ENCODE measurements at places on chromosomes 12 and 14.

GRCh38 chr14:102192840-102193502, 53.3 kb downstream of the WDR20 start:
- no peak for DNase-seq

- DNase-seq, result no peak
These were observed 189.0 kb downstream of the NTF3 start for GRCh38 chr12:5620896-5621295.

- DNase-seq, result no peak
These were observed 232.2 kb downstream of the PCNX1 start for GRCh38 chr14:71139294-71139946.

DNA sequence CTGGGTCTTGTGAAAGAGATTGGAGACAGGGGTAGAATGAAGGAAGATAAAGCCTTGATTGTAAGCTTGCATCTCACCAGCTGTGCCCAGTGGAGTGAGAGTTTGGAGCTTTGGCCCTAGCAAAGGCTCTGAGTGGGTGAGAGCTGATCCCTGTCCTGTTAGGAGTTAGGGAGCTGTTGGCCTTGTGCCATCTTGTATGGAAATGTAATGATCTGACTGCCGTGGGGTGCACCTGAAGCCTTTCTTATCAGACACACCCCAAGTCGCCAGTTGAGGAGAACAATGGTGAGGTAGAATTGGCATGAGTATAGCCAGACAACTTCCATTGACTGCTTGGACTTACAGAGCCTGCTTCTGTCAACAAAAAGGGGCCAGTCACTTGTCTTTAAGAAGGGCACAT, 130.1 kb downstream of the PRKCH start:
- DNase-seq, result no peak

DNA sequence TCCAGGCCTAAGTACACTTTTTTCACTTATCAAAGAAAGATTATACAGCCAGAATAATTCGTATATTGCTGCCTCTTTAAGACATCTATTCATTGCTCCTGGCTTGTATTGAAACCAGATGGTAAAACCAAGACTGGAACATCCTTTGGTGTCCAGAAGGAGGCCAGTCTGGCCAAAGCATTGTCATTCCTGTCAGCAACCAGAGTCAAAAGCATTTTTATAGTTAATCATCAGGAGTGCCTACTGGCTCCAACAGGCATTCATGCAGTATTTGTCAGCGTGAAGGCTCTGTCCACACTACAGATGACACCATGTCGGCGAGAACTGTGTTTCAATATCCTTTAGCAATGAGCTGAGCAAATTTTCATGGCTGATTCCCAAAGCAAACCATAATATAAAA, 118.0 kb upstream of the G2E3 start:
- DNase-seq, result no peak

GRCh38 chr14:93709249-93709648, 79.0 kb downstream of the PRIMA1 start:
- no peak for DNase-seq

- peak; percentile 71 for DNase-seq
These were observed 34.3 kb upstream of the TC2N start for GRCh38 chr14:91901449-91902226.

GRCh38 chr12:91948504-91948903, 197.1 kb downstream of the BTG1 start:
- DNase-seq, result no peak

- peak; percentile 37 for DNase-seq
These were observed 408.0 kb downstream of the ZFP36L1 start for GRCh38 chr14:68384881-68385280.

DNA sequence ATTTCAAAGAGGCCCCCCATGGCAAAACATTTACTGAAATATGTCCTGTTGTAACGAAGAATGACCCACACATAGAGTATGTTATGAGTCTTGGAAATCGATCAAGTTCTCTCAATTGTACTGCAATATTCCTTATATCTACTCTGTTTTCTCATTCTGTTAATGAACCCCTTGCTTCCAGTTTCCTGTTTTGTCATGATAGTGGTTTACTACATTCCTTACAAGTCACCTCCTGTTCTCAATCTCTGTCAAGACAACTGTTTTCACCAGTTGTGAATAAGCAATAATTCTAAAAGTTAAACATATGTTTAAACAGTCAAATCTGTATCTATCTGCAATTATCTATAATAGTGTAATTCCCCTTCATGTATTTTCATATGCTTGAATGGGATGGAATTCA, 16.4 kb upstream of the ARID2 start:
- DNase-seq, result no peak

GRCh38 chr12:128794661-128795529, 28.9 kb downstream of the SLC15A4 start:
- DNase-seq, result no peak

DNA sequence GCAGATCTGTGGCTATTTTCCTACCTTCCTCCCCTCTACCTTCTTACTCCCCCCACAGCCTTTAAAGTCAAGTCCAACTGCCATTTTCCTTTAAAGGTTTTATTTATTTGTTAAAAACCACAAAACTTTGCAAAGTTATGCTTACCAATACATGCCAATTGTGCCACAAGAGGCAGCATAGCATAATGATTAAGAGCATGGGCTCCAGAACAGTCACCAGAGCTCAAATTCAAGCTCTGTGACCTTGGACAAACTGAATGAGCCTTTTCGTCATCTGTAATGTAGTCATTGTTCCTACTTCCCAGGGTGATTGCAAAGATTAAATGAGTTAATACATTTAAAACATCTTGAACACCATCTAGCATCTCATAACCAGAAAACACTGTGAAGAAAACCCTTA, 13.0 kb upstream of the FMNL3 start:
- no peak for DNase-seq
